ENCODE measurements at places on chromosomes 16 and 17.
A peak's percentile ranks its signal among the peaks of the same experiment; 100 is the strongest.

DNA sequence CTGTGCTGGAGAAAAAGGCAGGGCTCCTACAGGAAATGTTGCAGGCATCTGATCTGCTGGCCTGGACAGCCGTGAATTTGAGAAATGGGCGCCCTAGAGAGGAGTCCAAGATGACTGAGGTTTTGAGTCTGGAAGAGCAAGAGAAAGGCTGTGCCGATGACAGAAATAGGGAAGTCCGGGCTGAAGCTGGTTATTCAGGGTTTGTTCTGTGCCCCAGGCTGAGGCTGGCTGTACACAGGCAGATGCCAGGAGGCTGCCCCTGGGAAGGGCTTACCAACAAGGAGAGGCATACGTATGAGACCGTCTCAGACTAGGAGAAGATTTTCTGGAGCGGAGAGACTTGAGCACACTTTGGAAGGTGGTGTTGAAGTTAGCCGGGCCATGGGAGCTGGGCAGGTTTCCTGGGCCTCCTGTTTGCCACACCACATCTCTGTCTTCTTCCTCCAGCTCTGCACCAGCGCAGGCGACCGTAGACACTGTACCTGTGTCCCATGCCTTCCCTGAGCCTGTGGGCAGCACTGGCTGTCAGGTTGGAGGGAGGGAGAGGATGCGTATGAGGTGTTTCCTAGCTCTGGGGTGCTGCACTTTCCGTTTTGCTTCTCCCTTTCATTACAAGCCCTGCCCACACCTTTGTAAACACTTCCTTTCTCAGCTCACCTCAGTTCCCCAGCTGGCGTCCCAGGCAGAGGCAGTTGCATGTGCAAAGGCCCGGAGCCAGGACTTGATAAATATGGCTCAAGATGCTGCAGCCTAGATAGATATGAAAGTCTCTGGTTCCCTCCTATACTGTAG, 80.8 kb downstream of the SPECC1 start:
- DNase-seq, result no peak

GRCh38 chr16:51272420-51272819, 121.3 kb upstream of the SALL1 start:
- DNase-seq, result no peak

DNA sequence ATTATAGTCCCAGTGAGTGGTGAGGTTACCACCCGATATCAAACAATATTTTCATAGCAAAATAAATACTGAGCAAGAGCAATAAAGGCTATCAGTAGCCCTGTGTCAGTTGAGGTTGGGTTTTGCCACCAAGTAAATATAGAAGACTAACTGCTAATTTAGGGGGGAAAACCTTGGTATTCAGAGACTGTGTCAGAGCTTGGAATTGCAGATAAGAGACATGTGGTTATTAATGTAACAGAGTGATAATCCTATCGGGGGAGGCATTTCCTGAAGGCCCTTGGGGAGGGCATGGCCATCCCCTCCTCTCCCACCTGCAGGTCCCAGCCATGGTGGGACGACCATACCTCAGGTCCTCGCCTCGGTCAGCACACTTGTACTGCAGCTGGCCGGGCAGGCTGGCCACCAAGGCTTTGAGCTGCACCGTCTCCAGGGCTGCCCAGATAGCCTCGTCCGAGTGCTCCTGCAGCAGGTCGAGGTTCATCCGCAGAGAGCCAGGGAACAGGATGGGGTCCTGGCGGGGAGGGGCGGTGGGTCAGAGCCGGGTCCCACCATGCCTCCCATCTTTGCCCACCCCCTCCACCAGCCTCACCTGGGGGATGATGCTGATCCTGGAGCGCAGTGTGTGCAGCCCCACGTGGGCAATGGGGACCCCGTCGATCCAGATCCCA, 68.9 kb downstream of the ABCC6 start:
- no peak for DNase-seq

- no peak for DNase-seq
Measured at GRCh38 chr16:85988723-85989313, 89.9 kb downstream of the IRF8 start.

- peak; percentile 39 for DNase-seq
Measured at GRCh38 chr17:74011966-74012365, 191.5 kb upstream of the RPL38 start.

DNA sequence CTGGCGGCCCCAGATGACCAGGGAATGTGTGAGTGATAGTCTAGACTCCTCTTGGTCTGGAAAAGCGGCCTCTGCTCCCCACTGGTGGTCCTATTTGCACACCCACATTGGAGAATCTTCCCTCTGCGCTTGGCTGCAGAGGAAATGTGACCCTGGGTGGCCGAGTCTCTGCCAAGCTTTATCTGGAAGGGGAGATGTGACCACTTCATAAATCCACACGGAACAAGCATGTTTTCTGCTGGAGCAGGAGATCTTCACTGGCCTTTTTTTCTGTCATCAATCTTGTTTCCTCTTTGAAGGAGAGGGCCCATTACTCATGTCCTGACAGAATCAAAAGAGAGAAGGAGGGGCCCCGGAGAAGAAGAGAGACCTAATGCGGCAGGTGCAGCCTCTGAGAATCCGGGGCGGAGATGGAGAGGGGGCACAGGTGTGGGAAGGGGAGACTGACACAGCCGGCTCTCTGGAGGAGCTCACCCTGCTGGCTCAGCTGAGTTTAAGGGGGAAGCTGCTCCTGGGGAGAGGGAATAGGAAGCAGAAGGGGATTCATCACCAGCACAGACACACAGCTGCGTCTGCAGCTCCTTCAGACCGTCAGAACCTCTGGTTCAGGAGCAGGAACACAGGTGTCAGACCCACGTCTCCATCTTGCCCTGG, 116.3 kb downstream of the SOX9 start:
- no peak for DNase-seq

Measured in AG08395 (cell line).